Naive thymus-derived CD8-positive, alpha-beta T cell (primary cell): ENCODE measurements at places on chromosomes 2 and 18. TPM values are rescaled to one million over a fixed set of nuclear protein-coding genes. Genes with fewer than 3 reads are reported as not detected.

FOSL2 gene
- 1.2 TPM for total RNA-seq

BOLL gene
- not detected for total RNA-seq

MROH2A gene
- total RNA-seq: not detected

GRCh38 chr18:3466045-3466444, 16.1 kb downstream of the TGIF1 start:
- no peaks in the 10 kb centered on the region for H3K27me3 ChIP-seq
- no peak overlapping the region for H3K4me3 ChIP-seq
- DNase-seq: no peak
- peaks cover 1% of the 10 kb centered on the region for H3K36me3 ChIP-seq

DNA sequence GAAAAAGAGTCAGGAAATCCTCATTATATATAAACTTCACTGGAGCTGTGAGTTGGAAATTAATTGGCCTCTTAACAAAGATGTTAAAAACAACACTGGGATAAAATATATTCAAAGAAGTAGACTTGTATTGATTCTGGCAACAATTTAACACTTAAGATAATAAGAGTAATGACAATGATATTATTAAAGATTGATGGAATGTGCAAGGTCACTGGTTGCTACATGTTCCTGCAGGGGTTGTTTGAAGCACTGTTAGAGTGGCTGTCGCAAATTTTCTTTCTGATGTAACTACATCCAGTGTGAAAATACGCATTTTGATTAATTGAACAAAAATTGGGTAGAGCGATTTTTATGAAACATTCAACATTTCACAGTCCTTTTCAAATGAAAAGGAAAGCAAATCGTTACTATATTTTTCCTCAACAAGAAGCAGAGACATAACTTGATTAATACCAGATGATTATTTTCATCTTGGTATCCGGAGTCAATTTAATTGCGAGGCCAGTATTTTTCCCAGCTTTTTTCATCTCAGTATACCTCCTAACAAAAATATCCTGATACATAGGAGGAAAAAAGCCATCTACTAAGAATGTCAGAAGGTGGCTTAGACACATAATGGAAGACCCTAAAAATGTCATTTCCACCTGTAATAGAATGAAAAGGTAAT, 6.1 kb downstream of the PTGR3 start:
- H3K4me1 ChIP-seq: peaks cover 41% of the 10 kb centered on the region
- H3K36me3 ChIP-seq: peaks cover 4% of the 10 kb centered on the region
- H3K27ac ChIP-seq: no peak overlapping the region
- DNase-seq: no peak
- no peak overlapping the region for H3K4me3 ChIP-seq

GRCh38 chr2:141723814-141724213, 407.0 kb downstream of the LRP1B start:
- H3K4me3 ChIP-seq: no peak overlapping the region
- no peaks in the 10 kb centered on the region for H3K4me1 ChIP-seq
- H3K36me3 ChIP-seq: no peaks in the 10 kb centered on the region
- no peak for DNase-seq
- no peaks in the 10 kb centered on the region for H3K27me3 ChIP-seq
